CD4-positive, CD25-positive, alpha-beta regulatory T cell (primary cell): ENCODE measurements at places on chromosomes 16 and 17. TPM values are rescaled to one million over a fixed set of nuclear protein-coding genes. Genes with fewer than 3 reads are reported as not detected.

PRKCA gene
- polyA plus RNA-seq: 1.2 TPM

CCL15 gene
- polyA plus RNA-seq: not detected

PRSS8 gene
- polyA plus RNA-seq: not detected

ZNF629 gene
- 0.39 TPM for polyA plus RNA-seq

PLLP gene
- 1.1 TPM for polyA plus RNA-seq

RFNG gene
- 5.6 TPM for polyA plus RNA-seq

LIG3 gene
- 10.5 TPM for polyA plus RNA-seq

CSH2 gene
- not detected for polyA plus RNA-seq

TMEM238L gene
- not detected for polyA plus RNA-seq

SCGB1C2 gene
- not detected for polyA plus RNA-seq

SEZ6L2 gene
- polyA plus RNA-seq: not detected

KRT31 gene
- polyA plus RNA-seq: not detected

RCVRN gene
- not detected for polyA plus RNA-seq

TPSD1 gene
- not detected for polyA plus RNA-seq

NPW gene
- not detected for polyA plus RNA-seq

ATP2A3 gene
- polyA plus RNA-seq: 49.2 TPM

ZNF213 gene
- 1.9 TPM for polyA plus RNA-seq

KRTAP4-5 gene
- polyA plus RNA-seq: not detected

TP53TG3B gene
- polyA plus RNA-seq: not detected

VMP1 gene
- polyA plus RNA-seq: 50.3 TPM

IGSF6 gene
- 0.20 TPM for polyA plus RNA-seq

CDRT15 gene
- not detected for polyA plus RNA-seq
